Femur (tissue), 1 donor: ENCODE measurements at places on chromosomes 5 and 9.

- DNase-seq: no peak
Observed at GRCh38 chr5:178475422-178475821, 114.8 kb downstream of the COL23A1 start.

GRCh38 chr5:77298146-77298545 lies 87.7 kb downstream of the PDE8B start:
- DNase-seq: no peak

- no peak for DNase-seq
Observed at GRCh38 chr5:164950927-164951326, 1445.5 kb downstream of the MAT2B start.

- no peak for DNase-seq
Observed at GRCh38 chr9:38178237-38178636, 109.2 kb upstream of the SHB start.

- DNase-seq: peak; percentile 36
Observed at GRCh38 chr5:125894383-125894782, 528.8 kb upstream of the GRAMD2B start.

DNA sequence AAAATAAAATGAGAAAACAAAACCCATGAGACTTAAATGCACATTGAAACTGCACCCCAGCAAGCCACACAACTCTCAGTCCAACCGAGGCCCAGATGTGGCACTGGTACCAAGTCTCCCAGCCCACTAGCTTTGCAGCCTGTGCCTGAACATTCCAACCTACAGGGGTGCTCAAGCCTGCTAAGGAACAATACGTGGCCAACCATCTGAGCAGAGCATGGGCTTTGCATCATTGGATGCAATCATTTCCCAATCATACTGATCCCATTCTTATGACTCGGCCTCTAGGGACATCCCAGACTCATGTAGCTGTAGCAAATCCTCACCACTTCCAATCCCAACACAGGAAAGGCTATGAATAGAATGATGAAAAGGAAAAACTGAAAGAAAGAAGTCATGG lies 297.2 kb downstream of the SPOCK1 start:
- no peak for DNase-seq

DNA sequence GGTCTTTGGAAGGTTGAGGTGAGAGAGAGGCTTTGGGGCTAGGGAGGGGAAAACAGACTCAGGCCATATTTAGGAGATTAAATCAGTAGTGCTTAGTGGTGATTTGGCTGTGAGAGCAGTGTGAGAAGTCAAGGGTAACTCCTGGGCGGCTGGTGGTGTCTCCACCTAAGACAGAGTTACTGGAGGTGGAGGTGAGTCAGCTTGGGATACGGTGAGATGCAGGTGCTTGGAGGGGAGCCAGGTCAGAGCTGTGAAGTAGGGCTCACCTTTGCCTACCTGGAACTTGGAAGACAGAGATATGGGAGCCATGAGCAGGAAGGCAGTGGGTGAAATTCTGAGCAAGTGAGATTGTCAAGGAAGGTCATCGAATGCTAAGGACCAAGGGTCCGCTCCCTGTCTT lies 24.5 kb downstream of the RGS3 start:
- DNase-seq: no peak

GRCh38 chr5:80799573-80799972 lies 144.8 kb upstream of the DHFR start:
- no peak for DNase-seq

DNA sequence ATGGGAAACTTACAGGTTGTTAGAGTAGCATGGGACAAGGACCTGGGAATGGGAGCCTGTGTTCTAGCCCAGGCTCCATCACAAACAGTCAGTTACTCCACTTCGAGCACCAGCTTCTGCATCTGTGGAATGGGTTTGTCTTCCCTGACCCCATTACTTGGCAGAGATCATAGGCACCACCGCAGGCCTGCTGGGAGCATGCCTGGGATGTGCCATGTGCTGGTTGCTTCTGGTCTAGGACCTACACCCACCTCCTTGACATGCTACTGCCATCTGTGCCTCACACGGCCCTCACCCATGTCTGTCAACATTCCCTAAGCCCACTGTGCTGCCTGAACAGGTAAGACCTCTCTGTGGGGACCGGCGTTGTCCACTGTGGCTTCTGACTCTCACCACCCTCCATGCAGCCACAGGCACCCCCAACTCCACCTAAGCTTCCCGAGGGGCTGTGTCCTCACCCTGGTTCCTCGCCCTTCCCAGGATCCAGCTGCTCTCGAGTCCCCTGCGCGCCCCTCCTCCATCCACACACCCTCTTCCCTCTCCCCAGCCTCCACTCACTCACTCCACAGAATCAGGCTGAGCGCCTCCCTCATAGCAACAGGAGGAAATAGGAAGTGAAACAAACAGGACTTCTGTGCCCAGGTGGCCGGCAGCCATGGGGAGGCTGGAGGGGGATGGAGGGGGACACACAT lies 85.9 kb upstream of the FAM120A start:
- DNase-seq: no peak

- no peak for DNase-seq
Observed at GRCh38 chr5:132182359-132183040, 45.2 kb downstream of the P4HA2 start.

DNA sequence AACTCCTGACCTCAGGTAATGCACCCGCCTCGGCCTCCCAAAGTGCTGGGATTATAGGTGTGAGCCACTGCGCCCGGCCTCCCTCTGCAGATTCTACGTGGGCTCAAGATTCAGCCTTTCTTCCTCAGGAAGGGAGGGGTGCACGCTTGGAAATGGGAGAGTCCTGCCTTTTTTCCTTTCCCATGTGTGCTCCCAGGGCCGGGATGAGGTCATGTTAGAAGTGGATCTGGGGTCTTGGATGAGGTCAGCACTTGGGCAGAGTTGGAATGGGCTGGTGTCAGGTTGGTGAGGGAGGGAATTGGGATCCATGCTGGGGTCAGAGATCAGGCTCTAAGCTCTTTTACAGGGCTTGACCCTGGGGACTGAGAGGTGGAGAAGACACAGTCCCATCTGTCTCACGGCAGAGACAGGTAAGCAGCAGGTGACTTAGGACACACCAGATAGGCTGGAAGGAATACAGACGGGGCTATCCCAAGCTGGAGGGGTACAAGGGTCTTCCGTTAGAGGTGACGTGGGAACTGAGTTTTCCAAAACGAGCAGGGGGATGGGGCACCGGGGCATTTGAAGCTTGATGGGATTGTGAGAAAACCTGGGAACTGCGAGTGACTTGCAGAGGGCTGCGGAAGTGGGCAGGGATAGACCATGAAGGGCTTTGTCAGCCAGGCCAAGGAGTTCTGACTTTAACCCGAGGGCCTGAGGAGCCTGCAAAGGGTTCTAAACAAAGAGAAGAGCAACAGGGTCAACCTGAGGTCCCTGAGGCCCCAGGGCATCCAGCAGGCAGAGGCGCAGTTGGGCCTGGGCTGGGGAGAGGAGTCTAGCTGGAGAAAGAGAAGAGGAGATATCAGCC lies 1.8 kb upstream of the AQP7 start:
- DNase-seq: no peak

- DNase-seq: no peak
Observed at GRCh38 chr5:16271851-16272250, 92.3 kb upstream of the MARCHF11 start.

DNA sequence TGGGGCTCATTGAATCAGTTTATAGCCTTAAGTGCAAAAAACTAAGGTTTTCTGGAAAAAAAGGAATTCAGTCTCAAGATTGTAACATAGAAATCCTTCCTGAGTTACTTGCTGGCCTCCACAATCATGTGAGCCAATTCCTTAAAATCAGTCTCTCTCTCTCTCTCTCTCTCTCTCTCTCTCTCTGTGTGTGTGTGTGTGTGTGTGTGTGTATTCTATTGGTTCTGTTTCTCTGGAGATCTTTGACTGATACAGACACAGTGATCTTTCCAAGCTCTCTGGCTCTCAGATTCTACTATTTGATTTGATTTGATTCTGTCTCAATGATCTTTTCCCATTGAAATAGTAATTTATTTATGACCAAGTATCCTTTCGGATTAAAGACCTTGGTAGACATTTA lies 74.6 kb downstream of the CFAP95 start:
- DNase-seq: no peak

GRCh38 chr5:151741678-151742423 lies 16.6 kb downstream of the ATOX1 start:
- DNase-seq: no peak
